ENCODE measurements at places on chromosomes 3 and 15.

GRCh38 chr15:82858932-82859331 lies 49.5 kb downstream of the WHAMM start:
- DNase-seq = no peak

GRCh38 chr3:184611607-184612281 lies 50.2 kb downstream of the EPHB3 start:
- no peak for DNase-seq

DNA sequence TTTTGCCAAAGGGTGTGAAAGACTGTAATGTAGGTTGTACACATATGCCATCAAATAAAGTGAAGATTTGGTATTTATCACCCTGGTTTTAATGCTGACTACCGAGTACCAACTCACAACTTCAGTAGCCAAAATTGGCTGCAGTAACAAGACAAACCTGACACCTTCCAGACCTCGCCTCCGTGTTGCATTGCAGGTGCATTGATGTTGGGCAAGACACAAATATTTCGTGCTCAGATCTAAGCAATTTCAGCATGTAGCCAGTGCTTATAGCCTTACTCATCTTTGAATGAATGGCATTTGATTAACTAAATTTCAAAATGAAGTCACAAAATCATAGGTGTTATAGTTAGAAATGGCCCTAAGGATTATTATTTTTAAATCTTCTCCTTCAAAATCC lies 400.2 kb downstream of the SOX2 start:
- no peak for DNase-seq

DNA sequence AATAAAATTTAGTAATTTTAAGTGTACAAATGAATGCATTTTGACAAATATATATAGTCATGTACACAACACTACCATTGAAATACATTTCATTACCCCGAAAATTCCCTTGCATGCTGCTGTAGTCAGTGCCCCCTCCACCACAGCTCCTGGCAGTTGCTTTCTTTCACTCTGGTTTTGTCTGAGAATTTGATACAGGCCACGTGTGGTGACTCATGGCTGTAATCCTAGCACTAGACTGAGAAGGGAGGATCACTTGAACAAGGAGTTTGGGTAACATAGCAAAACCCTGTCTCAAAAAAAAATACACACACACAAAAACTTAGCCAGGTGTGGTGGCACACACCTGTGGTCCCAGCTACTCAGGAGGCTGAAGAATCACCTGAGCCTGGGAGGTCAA lies 65.4 kb downstream of the TFRC start:
- no peak for DNase-seq

DNA sequence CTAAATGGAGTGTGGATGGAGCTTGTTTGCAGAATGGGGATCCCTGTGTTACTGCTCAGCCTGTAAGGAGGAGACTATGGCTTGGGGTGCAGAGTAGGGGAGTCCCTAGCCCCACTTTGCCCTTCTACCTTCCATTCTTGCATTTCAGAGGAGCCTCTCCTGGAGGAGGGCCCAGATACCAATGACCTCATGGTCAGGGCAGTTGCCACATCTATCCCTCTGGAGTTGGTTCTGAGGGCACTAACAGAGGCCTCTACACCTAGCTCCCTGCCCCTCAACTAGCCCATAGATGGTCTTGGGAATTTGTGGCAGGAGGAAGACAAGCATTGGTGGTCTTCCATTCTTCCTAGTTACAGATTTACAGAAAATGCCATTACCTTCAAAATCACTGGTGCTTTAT lies 6.1 kb downstream of the SKOR1 start:
- no peak for DNase-seq

DNA sequence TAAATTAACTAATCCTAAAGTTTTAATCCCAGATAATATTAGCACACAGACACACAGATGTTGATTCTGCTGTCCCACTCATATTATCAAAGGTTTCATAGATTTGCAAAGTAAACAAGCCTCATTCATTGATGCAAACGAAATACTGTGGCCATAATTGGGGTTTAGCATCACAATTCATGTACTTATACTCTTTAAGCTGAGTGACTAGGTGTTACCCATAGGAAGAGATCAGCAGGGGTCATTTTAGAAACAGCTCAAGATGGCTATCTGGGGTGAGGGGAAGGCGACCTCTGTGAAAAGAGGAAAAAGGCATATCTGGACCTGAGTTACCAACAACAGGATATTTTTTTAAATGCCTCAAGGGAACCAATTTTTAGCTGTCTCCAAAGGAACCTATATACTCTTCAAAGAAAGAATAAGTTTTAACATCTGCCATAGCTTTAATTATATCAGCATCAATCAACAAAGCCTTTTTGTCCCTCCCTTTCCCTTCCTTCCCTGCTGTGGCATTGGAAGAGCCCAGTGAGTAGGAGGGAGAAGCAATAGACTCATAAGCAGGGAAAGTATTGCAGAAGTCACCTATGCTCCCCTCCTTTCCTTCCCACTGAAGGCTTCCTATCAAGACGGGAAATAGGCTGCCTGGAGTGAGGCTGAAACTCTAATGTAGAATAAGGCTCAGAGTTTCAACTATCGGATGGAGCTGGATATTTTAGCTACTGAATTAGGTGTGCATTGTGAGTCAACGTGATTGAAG lies 553.4 kb downstream of the ZIC1 start:
- DNase-seq = no peak

DNA sequence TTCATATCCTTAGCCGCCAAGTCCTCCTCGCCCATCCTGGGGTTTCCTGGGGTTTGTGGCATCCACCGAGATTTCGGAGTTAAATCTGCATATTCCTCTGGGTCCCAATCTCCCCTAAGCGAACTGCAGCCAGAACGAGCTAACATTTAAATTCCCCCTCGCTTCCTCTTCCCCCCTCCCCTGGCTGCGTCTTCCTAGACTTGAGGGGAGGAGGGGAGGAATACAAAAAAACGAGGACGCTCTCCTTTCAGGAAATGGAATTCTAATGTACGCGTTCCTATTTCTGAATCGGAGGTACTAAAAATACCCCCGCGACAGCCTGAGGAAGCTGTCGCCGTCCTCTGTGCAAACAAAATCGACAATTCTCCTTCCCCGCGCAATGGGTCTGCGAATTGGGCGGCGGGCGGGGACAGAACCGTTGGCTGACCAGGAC lies 5.6 kb downstream of the FEZF2 start:
- no peak for DNase-seq

DNA sequence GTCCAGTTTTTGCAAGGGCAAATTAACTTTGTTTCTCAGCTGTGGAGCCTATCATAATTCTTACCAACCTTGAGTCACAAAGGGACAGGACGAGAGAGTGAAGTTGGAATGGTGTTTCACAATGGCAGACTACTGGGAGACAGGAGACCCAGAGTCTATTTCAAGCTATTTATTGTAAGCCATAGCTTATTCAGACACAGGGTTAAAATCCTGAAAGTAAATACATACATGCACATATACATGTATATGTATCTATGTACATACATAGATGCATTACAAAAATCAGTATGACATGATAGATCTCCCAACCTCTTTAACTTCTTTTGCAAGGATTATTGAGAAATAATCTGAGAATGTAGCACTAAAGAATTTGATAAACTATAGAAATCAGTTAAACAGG lies 86.3 kb downstream of the DNAJC13 start:
- no peak for DNase-seq

- no peak for DNase-seq
Observed at GRCh38 chr3:67526246-67526645, 128.2 kb downstream of the SUCLG2 start.

DNA sequence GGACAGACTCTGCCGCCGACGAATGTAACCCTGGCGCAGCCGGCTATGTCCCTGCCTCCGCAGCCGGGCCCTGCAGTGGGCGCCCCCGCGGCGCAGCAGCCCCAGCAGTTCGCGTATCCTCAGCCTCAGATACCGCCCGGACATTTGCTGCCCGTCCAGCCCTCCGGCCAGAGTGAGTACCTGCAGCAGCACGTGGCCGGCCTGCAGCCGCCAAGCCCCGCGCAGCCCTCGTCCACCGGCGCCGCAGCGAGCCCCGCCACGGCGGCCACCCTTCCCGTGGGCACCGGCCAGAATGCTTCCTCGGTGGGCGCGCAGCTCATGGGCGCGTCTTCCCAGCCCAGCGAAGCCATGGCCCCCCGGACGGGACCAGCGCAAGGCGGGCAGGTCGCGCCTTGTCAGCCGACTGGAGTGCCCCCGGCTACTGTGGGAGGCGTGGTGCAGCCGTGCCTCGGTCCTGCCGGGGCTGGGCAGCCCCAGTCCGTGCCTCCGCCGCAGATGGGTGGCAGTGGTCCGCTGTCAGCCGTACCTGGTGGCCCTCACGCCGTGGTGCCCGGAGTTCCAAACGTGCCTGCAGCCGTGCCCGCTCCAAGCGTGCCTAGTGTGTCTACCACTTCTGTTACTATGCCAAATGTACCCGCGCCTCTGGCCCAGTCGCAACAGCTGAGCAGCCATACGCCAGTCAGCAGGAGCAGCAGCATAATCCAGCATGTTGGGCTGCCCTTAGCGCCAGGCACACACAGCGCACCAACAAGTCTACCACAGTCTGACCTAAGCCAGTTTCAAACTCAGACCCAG lies 2.4 kb downstream of the TSC22D2 start:
- DNase-seq = no peak

- DNase-seq = no peak
Observed at GRCh38 chr3:149174901-149175300, 45.5 kb downstream of the HPS3 start.

DNA sequence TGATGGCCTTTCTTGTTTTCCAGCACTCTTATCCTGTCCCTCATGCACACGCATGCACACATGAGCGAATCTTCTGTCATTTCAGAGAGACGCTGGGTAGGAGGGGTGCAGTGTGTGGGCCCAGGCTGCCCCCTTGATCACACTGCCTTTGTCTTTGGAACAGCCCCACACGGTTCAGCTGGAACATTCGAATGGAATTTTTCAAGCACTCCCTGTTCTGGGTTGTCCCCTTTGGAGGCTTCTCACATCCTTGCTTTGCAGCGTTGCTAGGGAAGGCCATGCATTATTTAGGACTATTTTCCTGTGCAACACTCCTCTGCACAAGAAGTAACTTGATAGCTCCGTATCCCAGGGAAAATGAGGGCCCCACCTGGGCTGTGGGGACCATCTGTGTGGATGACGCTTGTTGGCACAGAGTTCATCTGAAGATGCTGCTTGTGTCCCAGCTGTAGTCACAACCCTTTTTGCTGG lies 78.4 kb downstream of the SPSB4 start:
- peak; percentile 74 for DNase-seq

- no peak for DNase-seq
Observed at GRCh38 chr15:81337713-81338157, 13.8 kb upstream of the STARD5 start.

- DNase-seq = no peak
Observed at GRCh38 chr3:134103470-134103869, 73.7 kb upstream of the SLCO2A1 start.

DNA sequence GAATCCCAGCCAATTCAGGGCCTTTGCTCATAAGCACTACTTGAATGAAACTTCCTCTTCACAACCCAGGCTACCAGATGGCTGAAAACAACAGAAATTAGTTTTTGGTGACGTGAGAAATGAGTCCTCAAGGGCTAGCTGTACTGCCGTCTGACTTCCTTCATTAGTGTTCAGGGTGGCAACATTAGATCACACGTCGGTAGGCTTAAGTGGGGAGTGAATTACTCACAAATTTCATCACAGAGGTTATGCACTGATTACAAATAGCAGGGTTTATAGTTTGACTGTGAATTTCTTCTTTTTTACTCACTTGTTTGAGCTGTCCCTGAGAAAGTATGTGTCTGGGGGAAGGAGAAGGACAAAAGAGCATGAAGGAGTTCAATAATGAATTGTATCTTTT lies 397.2 kb downstream of the GAP43 start:
- DNase-seq = no peak

DNA sequence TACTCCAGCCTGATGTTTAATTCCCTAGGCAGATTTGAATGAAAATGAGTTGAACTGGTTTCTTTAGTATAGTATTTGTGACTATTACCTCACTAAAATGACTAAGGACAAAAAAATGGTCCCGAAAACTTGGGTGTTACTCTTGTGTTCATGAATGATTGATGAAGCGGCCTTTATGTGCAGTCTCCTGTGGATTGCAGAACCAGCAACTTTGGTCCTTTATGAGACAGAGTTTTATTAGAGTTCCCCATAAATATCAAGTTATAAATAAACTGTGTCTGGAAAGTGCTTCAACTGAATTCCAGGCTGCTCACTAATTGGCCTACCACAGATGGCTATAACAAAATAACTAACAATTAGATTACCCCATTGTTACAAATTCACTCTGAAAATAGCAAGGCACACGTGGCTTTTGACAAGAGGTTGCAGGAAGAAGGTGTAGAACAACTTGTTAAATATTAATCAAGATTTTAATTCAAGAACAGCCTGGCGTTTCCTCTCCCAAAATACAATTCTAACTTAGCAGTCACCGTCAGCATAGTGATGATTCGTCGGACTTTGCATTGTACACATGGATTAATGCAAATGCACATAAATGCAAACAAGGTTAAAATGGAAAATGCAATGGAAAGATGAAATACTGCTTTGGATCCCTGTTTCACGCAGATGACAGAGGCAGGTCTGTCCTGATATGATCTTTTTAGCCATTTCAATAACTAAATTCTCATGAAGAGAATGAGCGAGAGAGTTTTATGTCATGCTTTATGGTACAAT lies 567.3 kb upstream of the ZNF717 start:
- no peak for DNase-seq

- peak; percentile 82 for DNase-seq
Observed at GRCh38 chr3:110881069-110881468, 190.5 kb upstream of the NECTIN3 start.

DNA sequence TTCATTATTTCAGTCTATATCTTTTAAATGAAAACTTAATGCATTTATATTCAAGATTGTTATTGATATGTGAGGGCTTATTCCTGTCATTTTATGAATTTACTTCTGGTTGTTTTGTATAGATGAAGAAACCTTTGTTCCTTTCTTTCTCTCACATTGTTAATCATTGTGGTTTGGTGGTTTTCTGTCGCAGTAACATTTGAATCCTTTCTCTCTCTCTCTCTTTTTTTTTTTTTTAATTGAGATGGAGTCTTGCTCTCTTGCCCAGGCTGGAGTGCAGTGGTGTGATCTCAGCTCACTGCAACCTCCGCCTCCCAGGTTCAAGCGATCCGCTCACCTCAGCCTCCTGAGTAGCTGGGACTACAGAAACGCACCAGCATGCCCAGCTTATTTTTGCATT lies 22.1 kb downstream of the AGBL1 start:
- DNase-seq = no peak

DNA sequence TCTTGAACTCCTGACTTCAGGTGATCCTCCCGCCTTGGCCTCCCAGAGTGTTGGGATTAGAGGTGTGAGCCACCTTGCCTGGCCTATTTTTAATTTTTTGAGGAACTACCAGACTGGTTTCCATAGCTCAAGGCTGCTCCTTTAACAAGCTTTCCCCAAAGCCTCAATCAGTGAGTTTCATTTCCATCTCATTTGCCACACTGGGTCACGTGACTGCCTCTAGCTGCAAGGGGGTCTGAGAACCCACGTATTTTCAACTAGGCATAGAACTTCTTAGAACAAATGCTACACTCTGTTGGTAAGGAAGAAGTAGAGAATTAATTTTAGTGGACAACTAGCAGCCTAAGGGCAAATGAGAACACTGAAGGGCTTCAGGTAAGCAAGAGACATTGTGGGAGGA lies 3.1 kb upstream of the CD276 start:
- no peak for DNase-seq
